Aorta (tissue), 5 donors: ENCODE measurements at places on chromosomes 11 and 22. TPM values are rescaled to one million over a fixed set of nuclear protein-coding genes. Genes with fewer than 3 reads are reported as not detected.

TMPRSS5 gene
- 2.2 TPM for total RNA-seq

SHANK3 gene
- 48.6 TPM for total RNA-seq

RAB38 gene
- total RNA-seq = 5.1 TPM

C11orf87 gene
- total RNA-seq = not detected

LRRC32 gene
- total RNA-seq = 174 TPM

ELMOD1 gene
- total RNA-seq = 0.32 TPM

POGLUT3 gene
- total RNA-seq = 42.6 TPM

IFITM10 gene
- total RNA-seq = 10.7 TPM

RTCB gene
- 50.0 TPM for total RNA-seq

BCO2 gene
- total RNA-seq = 9.1 TPM

CEP126 gene
- total RNA-seq = 13.2 TPM

OR2AG2 gene
- not detected for total RNA-seq

FGF4 gene
- total RNA-seq = not detected

PLEKHA7 gene
- 17.1 TPM for total RNA-seq

GLB1L3 gene
- not detected for total RNA-seq

CFAP300 gene
- total RNA-seq = 5.4 TPM

IFITM1 gene
- 311 TPM for total RNA-seq

CLDN5 gene
- total RNA-seq = 43.7 TPM

ACTN3 gene
- total RNA-seq = not detected

OR4D5 gene
- not detected for total RNA-seq

UBTFL1 gene
- not detected for total RNA-seq

FGF19 gene
- not detected for total RNA-seq

SERPIND1 gene
- total RNA-seq = not detected

MUC5B gene
- not detected for total RNA-seq

VPS37C gene
- total RNA-seq = 39.9 TPM

KRTAP5-8 gene
- total RNA-seq = not detected

TUBA8 gene
- 2.6 TPM for total RNA-seq

SEPTIN3 gene
- total RNA-seq = 0.63 TPM

FAM111B gene
- 0.65 TPM for total RNA-seq

CRYBA4 gene
- not detected for total RNA-seq

TRIM6 gene
- 5.1 TPM for total RNA-seq

MYBPC3 gene
- total RNA-seq = 0.15 TPM

ZC3H12C gene
- total RNA-seq = 17.9 TPM

ANO5 gene
- 2.5 TPM for total RNA-seq

MS4A3 gene
- not detected for total RNA-seq

ESAM gene
- total RNA-seq = 182 TPM

GTSE1 gene
- total RNA-seq = 1.5 TPM

SERHL2 gene
- 2.9 TPM for total RNA-seq

APOA5 gene
- not detected for total RNA-seq

PANX3 gene
- not detected for total RNA-seq
